Activated naive CD8-positive, alpha-beta T cell treated with anti-CD3 and anti-CD28 coated beads, Interleukin-2, amount 50 U/mL, for 24 hours (primary cell): ENCODE measurements at places on chromosomes 6 and 20.
A peak's percentile ranks its signal among the peaks of the same experiment; 100 is the strongest.

DNA sequence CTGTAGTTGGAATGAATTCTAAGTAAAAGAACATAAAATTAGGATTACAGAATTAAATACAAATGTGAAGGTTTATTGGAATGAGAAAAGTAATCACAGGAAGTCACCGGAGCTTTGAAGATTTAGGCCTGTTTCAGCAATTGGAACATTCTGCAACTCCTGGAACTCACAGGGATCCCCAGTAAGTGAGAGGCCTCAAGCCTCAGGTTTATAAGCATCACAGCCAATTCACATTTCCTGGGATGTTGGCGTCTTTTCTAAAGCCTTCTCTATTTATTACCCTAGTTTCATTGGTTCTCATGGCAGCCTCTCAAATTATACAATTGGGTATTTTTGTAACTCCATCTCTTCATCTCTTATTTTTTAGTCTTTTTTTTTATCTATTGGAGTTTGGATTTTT lies 90.4 kb upstream of the HIVEP1 start:
- no peak for DNase-seq

- DNase-seq = no peak
These were observed 109.8 kb downstream of the RFX6 start for GRCh38 chr6:116986819-116987218.

- DNase-seq = no peak
These were observed 45.8 kb upstream of the JARID2 start for GRCh38 chr6:15200087-15200486.

DNA sequence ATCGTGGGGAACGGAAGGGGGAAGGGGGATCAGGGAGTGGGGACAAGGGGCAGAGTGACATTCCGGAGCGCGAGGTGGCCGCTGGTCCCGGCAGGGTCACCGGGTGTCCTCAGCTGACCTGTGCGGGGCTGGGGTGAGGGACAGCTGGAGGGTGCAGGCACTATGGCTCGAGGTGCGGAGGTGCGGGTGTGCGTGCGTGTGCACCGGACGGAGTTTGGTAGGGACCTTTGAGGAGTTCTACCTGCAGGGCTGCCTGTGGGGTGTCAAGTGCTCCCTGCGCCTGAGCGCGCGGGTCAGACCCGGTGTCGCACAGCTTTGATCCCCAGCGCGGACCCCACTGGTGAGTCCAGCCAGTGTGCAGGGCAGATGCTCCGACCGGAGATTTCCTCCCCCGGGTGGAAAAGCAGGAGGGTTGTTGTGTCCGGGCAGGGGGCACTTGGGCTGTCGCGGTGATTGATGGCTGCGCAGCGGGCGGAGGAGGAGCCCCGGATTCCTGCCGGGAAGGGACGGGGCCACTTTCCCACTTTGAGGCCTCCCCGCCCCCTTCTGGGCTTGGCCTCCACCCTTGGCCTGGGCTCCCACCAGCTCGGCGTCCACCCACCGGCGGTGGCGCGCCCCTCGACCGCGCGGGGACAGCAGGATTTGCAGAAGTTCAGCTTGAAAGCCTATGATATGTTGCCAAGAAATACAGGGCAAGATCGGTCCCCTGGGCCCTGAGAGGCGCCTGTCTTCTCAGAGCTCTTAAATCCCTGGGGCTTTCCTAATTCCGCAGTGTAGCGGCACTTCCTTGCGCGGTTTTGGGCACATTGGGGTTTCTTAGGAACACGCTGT lies 658 bp downstream of the RIN2 start:
- no peak for DNase-seq

DNA sequence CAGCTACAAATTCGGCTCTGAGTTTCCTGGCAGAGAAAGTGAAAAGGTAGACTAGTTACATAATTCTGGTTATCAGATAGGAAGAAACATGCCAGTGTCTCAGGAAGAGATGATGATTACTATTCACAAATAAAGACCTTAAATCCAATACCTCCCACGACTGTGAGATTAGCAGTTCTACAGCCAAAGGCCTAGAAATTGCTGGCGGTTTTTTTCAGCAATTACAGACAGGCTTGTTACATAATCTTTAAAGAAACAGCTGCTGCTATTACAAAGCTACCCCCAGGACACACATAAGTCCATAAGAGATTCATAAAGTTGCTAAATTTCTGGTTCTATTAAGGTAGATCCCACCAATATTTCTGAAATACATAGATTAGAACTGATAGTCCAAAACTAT lies 40.2 kb downstream of the PIGU start:
- no peak for DNase-seq

- DNase-seq = no peak
These were observed 15.5 kb upstream of the NNAT start for GRCh38 chr20:37505263-37506151.

DNA sequence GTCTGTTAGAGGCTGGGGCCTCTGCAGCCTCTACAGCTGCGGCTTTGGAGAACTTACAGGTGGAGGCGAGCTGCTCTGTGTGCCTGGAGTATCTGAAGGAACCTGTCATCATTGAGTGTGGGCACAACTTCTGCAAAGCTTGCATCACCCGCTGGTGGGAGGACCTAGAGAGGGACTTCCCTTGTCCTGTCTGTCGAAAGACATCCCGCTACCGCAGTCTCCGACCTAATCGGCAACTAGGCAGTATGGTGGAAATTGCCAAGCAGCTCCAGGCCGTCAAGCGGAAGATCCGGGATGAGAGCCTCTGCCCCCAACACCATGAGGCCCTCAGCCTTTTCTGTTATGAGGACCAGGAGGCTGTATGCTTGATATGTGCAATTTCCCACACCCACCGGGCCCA lies 2.6 kb downstream of the TRIM39 start:
- DNase-seq = no peak

GRCh38 chr6:144158133-144158532 lies 7.8 kb downstream of the STX11 start:
- DNase-seq = no peak

GRCh38 chr6:40341726-40342125 lies 245.4 kb downstream of the LRFN2 start:
- DNase-seq = no peak

DNA sequence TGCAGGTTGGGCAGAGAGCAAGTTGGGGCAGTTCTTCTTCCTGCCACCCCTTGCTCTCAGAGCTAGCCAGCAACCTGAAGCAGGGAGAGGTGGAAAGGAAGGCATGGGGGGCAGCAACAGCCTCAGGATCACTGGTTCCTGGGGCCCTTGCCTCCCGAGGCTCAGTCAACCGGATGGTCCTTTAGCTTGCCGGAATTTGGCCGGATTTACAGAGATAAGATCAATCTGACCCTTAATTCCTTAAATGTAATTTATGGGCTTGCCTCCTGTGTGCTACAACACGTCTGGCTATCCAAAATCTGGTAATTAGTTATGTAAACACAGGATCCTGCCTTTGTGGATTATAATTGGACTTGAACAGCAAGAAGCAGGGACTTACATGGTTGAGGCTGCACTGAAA lies 19.5 kb upstream of the TCP11 start:
- no peak for DNase-seq

GRCh38 chr6:168073937-168074730 lies 4.9 kb downstream of the FRMD1 start:
- no peak for DNase-seq

GRCh38 chr20:3407771-3408637 lies 535 bp upstream of the DNAAF9 start:
- peak; percentile 71 for DNase-seq

DNA sequence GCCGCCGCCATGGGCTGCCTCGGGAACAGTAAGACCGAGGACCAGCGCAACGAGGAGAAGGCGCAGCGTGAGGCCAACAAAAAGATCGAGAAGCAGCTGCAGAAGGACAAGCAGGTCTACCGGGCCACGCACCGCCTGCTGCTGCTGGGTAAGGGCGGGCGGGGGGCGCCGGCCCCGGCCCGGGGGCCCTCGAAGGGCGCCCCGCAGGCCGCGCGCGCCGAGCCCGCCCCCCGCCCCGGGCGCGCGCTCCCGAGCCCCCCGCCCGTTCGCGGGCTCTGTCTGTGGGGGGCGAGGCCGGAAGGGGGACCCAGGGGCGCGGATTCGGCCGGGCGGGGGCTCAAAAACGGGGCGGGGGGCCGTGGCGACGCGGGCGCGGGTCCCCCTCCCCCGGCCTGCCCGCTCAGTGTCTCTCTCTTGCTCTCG lies 39.2 kb downstream of the GNAS start:
- peak; percentile 35 for DNase-seq

- DNase-seq = no peak
These were observed 17.0 kb downstream of the MDGA1 start for GRCh38 chr6:37680668-37681067.

DNA sequence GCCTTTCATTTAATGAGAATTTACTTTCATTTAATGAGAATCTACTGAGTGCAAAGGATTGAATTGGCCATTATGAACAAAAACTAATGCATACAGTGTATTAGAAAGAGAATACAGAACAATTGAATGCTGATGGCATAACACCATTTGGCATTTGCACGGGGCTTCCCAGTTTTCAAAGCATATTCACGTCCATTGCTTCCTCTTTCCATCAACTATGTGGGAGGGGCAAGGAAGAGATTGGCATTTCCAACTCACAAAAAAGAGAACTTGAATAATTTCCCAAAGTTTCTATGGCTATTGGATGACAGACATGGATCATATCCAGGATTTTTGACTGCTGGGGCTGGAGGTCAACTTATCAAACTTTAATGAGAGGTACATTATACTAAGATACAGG lies 23.2 kb upstream of the ARG1 start:
- DNase-seq = no peak

- no peak for DNase-seq
These were observed 73.1 kb upstream of the EZR start for GRCh38 chr6:158892266-158892665.

- DNase-seq = no peak
These were observed 578.9 kb downstream of the HAO1 start for GRCh38 chr20:7361321-7361720.

DNA sequence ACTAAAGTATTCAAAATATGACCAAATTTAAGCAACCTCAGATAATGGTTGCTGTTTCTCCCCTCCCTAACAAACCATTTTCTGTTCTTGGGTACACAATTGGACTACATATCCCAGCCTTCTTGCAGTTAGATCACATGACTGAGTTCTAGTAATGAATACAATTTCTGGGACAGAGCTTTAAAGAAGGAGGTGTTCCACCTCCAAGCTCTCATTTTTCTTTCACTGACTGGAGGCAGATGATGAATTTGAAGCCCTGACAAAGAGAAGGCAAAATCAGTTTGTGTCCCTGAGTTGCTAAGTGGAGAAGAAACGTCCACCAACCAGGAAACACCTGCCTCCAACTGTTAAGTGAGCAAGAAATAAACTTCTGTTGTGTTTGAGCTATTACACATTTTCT lies 117.2 kb downstream of the LCA5 start:
- no peak for DNase-seq

- DNase-seq = no peak
These were observed 118.2 kb downstream of the PRIM2 start for GRCh38 chr6:57435475-57436160.

- DNase-seq = no peak
These were observed 861 bp downstream of the PCMTD2 start for GRCh38 chr20:64256282-64256935.

GRCh38 chr20:43389211-43389610 lies 68.5 kb upstream of the SRSF6 start:
- DNase-seq = no peak

DNA sequence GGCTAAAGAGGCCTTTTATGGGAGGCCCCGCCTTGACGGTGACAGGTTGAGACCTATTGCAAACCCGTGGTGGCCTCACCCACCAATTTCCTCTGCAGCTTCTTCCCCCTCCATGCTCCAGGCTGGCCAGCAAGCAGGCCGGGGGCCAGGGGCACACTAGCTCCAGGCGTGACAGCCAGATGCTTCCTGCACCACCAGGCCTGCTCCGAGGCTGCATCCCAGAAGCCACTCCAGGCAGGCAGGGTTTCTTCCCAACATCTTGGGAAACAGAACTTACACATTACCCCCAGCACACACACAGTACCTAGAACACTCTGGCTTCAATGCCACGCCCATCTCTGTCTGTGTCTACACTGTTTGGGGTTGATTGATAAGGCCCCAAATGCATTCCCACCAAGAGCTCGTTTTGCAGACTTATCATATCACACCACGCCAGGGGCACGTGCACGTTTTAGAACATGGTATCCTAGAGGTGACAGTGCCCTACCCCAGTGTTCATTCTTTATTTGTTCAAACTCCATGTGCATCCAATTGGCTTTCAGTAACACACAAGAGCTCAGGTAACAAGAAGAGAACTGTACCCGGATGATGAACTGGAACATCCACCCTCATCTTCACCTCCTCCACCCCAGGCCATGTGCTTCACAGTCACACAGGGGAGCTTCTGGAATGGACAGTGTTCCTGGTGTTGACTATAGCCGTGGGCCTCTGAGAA lies 221.4 kb upstream of the RREB1 start:
- no peak for DNase-seq

DNA sequence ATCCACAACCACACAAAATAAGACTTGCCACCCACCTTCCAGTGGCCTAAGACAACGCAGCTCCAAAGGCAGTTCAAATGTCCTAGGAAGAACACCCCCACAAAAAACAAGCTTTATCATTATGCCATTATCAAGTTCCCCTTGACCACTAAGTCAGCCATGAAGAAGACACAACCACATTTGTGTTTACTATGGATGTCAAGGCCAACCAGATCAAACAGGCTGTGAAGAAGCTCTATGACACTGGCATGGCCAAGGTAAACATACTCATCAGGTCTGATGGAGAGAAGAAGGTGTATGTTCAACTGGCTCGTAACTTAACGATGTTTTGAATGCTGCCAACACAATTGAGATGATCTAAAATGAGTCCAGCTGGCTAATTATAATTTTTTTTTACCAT lies 26.1 kb downstream of the SEC63 start:
- DNase-seq = no peak

GRCh38 chr20:18849131-18849530 lies 35.5 kb downstream of the SCP2D1 start:
- DNase-seq = no peak

GRCh38 chr20:53776858-53777257 lies 183.2 kb upstream of the ZNF217 start:
- no peak for DNase-seq

DNA sequence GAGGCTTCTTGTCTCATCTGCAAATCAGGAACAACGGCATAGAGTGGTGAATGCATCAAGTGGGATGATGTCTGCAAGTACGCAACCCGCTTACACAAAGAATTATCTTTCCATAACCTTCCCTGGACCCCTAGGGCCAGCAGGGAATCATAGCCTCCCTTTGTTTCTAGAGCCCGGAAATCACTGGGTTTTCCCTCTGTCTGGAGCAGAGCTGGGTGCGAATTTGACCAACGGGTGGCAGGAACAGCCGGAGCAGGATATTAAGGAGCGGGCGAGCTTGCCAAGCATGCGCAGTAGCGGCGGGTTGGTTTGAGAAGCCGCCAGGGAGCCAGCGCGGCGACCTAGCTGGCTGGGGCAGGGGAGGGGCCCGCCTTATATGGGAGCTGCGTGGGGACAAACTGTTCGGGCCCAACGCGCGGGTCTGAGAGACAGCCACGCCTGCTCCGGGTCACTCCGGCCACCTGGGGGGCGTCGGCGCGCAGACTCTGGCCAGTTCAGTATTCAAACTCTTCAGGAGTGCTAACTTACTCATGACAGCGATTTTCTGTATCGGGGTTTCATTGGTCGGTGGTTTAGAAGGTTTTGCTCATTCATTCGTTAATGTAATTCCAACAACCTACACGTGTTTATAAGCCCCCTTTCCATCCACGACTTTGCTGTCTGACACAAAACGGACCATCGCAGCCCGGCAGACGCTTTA lies 1.6 kb upstream of the KIF16B start:
- DNase-seq = peak; percentile 75
